Spinal cord (tissue), 10 donors: ENCODE measurements at places on chromosomes 12 and 14. TPM values are rescaled to one million over a fixed set of nuclear protein-coding genes. Genes with fewer than 3 reads are reported as not detected.

DNA sequence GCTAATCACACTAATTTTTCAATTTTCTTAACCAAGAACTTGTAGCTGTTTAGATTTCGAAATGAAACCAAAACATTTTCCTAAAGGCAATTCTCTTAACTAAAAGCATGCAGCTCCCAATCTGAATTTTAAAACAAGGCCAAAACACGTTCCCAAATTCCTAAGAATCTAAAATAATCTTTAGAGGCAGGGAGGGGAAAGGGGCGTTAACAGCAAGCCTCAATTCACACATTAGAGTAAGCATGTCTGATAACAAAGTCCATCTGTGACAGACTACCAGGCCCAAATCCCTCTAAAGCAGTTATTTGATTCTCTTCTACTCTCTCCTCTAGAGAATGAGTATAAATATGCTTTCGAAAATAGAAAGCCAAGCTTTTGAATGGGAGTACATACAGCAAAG is 754 bp downstream of the ATG14 start:
- DNase-seq = no peak

DNA sequence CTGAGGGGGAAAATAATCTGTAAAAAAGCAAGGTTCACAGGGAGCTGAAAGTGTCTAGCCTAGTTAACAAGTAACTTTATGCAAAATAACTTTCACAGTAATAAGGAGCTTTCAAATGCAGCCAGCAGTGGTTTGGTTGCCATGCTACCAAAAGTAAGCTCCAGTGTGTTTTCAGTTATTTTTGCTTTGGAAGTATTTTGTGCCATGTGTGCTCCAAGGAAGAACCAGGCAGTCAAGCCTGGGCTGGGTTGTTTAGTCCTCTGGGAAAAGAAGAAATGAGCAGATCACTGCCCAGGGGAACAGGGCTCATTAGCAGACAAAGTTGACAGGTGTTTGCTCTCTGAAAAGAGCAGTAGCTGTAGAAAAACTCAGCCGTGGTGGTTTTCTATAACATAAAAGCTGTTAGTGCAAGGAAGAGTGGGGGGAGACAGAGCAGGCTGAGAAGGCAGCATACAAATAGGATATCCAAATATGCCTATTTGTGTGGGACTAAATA is 92.8 kb upstream of the TMTC2 start:
- peak; percentile 13 for DNase-seq

GRCh38 chr12:88255224-88255623 is 113.1 kb downstream of the TMTC3 start:
- no peak for DNase-seq

GRCh38 chr12:10151621-10152020 is 20.3 kb downstream of the OLR1 start:
- DNase-seq = no peak

SLC17A8 gene
- 12.0 TPM for total RNA-seq

DNA sequence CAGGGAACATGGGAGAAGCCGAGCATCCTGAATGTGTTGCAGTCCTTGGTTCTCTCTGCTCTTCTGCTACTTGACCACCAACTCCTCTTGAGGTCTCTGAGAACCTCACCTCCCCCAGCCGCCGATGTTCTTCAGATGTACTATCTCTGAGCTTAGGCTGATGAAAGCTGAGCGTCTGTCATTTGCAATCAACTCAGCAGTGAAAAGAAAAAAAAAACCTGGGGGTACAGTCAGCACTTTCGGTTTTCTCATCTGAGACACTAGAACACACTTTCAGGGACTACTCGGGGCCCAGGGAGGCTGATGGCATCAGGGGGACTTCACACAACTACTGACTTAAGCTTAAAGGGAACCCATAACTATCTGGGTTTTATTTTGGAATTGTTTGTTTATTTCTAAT is 9.6 kb upstream of the FLVCR2 start:
- DNase-seq = no peak

- DNase-seq = no peak
Observed at GRCh38 chr12:97148941-97149559, 242.0 kb downstream of the NEDD1 start.

DNA sequence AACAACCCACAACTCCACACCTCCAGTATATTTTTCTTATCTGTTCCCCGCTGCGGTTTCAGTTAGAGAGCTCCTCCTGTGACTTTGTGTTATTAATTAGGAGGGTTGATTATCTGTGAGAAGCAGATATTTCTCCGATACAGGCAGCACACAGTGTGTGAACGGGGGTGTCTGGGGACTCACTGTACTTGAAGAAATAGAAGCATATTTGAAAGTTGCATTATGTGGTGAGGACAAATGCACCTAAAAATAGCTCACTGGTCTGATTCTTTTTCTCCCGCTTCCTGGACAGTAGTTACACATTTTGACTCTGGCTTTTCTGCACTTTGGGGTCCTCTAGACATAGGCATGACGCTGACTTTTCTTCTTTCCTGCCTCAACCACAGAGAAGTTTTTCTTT is 277.7 kb downstream of the VRK1 start:
- no peak for DNase-seq

PAX9 gene
- 0.79 TPM for total RNA-seq

CCDC175 gene
- total RNA-seq = 1.5 TPM

- no peak for DNase-seq
Observed at GRCh38 chr12:100717733-100718067, 76.9 kb upstream of the ANO4 start.

- DNase-seq = no peak
Observed at GRCh38 chr14:37262649-37263048, 64.9 kb downstream of the MIPOL1 start.

SMIM41 gene
- total RNA-seq = 0.59 TPM

RFLNA gene
- total RNA-seq = 35.5 TPM

DNA sequence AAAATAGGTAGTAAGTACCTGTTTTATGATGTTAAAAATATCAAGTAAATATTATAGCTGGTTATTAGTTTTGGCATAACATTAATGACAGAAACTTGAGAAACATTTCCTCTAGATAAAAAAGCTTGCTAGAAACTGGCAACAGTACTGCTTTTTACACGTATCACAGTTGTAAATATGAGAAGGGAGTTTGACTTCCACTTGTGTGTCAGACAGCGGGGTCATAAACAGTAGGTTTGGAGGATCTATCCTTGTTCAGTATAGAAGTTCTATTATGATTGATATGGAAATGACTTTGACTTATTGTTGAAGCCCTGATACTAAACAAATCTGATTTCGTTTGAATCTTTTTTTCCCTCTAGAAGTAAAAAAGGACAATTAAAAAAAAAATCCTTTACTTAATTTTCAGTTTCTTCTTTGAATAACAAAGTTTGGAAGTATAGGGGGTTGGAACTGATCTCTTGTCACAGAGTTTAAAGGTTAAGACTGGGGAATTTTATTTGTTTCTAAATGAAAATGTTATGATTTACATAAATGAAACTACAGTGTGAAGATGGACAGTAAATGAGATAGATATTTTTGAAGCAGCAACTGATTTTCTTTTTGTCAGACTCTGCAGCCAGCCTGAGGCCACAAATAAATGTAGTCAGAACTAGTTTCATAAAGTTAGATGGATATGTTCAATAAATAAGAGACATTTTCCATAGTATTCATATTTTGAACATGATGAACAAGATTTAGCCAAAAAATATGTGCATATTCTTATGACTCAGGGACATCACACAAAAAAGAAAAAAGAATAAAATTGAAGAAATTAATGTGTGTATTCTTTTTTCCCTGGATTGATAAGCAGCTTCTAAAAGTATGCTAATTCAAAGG is 50.1 kb downstream of the WNK1 start:
- no peak for DNase-seq

KRT77 gene
- 0.10 TPM for total RNA-seq

RNASE1 gene
- 99.1 TPM for total RNA-seq

POC1B gene
- 27.9 TPM for total RNA-seq

DNA sequence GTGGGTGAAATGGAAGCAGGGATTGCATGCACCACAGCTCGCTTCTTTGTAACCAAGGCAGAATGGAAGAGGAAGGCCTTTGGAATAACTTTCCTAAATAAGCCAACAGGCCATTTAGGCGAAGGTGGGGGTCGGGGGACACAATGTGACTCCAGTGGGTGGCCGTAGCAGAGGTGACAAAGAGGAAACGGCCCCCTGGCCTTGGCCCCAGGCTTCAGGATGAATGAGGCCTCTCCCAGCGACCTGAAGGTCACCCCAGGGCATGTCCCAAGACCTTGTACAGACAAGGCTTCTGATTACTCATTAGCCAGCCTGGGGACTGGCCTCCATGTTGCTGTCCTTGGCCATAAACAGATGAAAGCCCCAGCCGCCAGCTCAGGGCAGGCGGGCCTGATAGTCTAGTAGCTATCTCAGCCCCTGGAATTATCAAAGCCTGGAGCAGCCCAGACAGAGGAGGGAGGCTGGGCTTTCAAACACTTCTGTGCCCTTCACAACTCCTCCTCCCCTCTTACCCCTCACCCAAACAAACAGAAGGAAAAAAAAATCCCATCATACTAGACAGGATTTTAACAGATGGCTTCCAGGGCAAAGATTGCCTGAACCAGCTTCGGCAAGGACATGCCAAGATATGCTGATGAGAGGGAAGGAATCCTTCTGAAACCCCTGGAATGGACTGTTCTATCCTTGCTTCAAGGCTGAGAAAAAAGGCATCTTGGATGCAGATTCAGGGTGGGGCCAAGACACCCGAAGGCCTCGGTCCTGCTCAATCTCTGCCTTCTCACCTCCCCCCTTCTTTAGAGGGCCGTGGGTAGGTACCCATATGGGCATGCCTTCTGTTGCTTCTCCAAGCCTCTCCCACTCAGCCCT is 142.3 kb upstream of the PARP11 start:
- DNase-seq = no peak

DNA sequence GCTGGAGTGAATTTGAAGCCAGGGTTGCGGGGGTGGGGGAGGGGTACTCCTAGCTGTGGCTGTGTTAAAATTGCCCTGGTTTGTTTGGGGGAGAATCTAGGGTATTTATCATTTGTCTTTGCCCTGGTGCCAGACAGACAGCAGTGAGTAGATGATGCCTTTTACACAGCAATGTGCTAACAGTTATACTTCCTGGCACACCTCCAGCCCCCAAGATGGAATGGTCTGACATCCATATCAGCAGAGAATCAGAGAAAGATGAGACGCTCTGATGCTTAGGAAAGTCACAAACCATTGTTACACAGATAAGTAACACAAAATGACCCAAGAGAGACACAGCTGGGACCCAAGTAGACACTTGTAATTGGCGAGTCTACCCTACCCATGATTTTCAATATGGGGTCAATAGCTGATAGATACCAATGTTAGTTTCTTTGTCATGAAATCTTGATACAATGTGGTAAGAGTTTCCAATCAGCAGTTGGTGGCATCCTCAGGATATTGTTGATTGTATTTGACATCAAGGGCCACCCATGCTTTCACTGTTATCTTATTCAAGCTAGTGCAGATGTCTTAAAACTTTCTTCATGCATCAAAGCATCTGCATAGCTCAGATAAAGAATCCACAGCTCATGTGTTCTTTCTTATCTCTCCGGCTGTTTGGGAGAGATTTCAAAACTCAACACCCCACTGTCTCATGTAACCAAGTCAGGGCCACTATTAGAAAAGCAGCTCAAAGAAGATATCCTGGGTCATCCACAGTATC is 2.6 kb upstream of the PRKAB1 start:
- no peak for DNase-seq

SLC39A2 gene
- not detected for total RNA-seq

DNA sequence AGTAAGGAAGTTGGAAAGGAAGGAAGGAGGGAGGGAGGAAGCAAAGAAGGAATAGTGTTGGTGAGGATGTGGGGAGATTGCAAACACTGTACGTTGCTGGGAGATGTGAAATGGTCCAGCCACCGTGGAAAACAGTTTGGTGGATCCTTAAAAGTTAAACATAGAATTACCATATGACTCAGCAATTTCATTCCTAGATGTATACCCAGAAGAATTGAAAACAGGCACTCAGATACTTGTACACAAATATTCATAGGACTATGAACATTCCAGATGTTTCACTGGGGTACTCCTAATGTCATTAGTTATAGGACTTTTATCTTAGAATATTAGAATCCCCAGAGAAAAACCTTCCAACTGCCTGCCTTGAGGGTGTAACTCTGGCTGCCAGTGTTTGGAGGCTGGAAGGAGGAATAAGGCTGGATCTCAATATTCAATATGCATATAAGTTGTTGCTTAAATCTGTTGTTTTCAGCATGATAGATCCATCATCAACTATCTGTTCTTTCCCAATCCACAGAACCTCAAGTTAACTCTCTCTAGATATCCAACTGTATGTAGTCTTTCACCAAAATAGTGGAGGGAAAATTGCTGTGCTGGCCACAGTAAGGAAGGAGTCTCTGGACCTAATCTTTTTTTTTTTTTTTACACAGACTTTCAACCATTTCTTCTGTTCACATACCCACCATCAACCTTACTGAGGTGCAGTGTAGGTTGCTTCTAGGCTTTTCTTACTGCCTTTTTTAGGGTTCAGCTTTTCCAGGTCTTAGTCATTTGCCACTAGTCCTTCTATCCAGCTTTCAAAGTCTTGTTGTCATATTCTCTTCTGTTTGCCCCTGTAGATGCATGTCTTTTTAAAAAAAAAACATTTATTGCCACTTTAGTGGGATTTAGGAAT is 94.5 kb downstream of the DNAI7 start:
- no peak for DNase-seq

DNA sequence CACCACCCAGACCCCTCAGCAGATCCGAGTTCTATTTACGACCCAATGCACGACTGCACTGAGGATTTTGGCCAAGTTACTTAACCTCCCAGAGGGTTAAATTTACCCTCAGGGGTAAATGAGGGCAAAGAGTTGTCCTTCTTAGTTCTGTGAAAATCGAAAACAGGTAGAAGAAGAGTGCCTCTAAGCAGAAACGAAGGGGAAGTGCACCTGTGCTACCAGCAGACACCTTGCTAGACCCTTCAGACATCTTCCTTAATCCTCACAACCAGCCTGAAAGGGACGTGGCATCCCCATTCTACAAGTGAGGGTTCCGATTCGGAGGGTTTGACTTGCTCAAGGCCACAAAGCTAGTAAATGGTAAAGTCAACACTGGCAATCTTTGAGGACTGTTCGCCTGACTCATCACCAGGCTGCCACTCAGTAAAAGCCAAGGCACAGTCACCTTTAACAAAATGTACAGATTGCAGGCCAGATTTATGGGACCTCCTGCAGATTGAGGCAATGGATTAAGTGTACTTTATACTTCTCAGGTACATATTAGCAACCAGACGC is 1.6 kb downstream of the GSG1 start:
- peak; percentile 24 for DNase-seq

DNA sequence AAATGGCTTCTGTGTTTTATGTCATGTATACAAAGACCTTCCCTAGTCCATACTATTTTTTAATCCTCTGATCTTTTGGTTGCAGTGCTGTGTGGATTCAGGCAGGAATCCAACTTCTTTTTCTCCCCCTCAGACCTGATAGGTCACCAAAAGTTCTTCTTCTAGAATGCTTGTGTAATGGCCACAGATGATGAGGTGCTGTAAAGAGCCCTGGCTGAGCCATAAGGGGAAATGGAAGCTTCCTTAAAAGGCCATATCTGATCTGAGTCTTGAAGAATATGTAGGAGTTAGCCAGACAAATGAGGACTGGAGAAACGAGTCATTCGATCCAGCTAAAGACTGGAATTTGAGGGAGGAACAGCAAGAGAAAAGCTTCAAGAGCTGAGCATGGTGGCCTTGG is 353.9 kb downstream of the PCNX1 start:
- DNase-seq = no peak
